Stimulated activated CD4-positive, alpha-beta T cell treated with anti-CD3 and anti-CD28 coated beads, Interleukin-1b, Interleukin-23, amount 100 ng/mL, for 1 hour (primary cell): ENCODE measurements at places on chromosomes 6 and 20.

DNA sequence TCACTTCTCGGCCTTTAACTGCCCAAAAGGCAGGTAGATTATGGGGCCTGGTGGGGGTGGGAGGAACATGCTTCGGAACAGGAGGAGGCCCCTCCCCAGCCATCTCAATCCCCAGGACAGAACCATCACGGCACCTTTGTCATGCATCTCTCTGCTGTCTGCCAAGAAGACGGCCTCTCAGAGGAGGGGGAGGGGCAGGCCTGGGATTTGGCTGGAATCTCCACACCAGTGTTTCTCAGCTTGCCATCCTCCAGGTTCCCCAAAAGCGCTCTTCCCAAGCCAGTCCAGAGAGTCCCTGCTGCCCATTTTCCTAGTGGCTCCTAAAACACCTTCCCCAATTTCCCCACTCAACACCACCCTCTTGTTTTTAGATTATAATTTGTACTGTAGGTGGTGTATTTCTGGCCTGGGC is 2.5 kb upstream of the POU5F1 start:
- DNase-seq, result no peak

- no peak for DNase-seq
Observed at GRCh38 chr6:39927159-39927558, 7.1 kb downstream of the MOCS1 start.

- DNase-seq, result no peak
Observed at GRCh38 chr6:142823256-142823902, 121.6 kb downstream of the HIVEP2 start.

DNA sequence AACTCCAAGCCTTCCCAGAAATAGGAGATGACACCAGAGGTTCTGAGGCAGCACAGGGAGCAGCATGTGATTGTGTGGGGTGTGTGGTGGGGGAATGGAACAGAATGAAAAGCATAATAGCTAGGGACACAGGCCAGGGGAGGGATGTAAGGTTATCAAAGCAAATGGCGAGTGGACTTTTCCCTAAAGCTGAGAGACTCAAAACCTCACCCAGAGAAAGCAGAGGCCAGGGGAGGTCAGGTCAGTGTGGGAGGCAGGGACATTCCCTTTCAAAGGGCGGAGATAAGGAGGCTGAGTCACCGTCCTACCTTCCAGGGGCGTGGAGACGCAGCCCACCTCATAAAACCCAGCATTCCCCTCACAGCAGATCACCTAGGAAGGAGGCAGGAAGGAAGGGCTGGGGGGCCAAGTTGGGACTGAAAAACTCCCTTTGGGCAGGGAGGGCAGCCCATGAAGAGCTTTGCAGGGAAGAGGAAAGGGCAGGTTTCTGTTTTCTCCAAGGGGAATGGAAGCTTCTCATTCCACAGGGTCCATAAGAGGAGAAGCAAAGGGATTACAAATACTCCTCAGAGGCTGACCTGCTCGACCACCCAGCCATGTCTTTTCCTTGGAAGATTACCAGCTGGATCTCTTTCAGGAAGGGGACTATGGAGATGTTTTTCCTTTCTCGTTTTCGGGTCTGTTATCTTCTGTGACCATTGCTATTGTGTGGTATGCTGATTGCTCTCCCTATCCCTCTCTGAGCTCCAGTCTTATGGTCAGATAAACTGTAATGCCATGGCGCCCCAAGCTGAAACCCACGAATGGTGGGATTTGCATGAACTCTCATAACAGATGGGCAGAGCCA is 9.6 kb upstream of the LY6G5C start:
- no peak for DNase-seq

DNA sequence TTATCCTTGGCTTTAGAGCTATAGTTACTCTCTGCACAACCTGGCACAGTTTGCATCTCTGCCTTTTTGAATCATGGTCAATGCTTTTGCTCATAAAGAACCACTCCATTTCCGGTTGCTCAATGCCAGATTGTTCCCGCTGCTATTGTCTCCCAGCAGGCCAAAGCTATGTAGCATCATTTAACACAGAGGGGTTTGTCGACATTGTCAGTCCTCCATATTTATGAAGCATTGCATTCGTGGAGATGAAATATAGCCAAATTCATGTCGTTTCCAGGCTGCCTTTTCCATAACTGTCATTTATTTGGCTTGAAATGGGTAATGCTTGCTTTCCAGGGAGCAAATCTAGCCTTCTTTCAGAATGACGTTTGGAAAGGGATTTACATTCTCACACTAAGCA is 598.8 kb downstream of the EPHA7 start:
- no peak for DNase-seq

DNA sequence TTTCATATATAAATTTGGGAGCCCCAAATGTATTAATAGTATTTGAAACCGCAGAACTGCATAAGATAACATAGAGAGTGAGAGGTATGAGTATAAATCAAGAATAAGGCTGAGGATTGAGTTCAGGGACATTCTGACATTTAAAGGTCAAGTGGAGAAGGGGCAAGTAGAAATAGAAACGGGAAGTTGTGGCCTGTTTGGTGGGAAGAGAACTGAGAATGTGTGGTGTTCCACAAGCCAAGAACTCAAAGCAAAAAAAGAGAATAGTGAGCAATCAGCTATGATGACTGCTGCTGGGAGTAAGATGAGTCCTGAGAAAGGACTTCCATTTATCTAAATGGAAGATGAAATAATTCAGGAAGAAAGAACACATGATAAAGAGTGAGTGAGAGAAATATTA is 418.4 kb downstream of the CD109 start:
- no peak for DNase-seq

DNA sequence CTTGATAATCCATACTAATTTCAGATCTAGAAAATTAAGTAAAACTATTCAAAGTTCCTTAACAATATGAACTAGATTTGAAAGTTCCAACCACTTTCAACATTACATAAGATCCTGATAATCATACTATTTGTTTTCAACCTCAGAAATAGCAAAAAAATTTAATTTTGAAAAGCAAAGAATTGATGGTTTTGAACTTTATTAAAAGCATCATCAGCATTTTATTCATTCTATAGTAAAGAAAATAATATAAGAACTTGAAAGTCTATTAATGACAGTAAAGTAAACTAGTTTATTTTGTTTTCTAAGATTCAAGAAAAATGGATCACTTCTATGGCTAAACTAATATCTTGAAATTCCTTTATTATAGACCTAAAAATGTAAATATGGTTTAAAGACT is 26.8 kb downstream of the EYS start:
- no peak for DNase-seq

- no peak for DNase-seq
Observed at GRCh38 chr6:1817033-1817761, 207.5 kb downstream of the FOXC1 start.

DNA sequence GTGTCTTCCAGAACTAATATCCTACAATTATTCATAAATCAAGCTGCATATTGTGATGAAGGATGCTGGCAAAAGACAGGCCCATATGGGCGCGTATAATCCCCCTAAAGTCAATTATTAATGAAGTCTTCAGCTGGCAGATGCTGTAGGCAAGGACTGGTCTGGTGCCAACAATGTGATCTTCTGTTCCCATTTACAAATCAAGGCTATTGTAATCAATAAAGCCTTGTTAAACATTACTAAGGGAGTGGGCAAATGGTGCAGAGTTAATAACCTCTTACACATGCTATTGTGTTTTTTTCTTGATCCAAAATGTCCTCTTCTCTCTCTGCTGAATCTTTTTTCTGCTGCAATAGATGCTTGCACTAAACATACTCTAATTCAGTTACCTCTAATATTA is 119.0 kb downstream of the ALDH8A1 start:
- DNase-seq, result no peak

DNA sequence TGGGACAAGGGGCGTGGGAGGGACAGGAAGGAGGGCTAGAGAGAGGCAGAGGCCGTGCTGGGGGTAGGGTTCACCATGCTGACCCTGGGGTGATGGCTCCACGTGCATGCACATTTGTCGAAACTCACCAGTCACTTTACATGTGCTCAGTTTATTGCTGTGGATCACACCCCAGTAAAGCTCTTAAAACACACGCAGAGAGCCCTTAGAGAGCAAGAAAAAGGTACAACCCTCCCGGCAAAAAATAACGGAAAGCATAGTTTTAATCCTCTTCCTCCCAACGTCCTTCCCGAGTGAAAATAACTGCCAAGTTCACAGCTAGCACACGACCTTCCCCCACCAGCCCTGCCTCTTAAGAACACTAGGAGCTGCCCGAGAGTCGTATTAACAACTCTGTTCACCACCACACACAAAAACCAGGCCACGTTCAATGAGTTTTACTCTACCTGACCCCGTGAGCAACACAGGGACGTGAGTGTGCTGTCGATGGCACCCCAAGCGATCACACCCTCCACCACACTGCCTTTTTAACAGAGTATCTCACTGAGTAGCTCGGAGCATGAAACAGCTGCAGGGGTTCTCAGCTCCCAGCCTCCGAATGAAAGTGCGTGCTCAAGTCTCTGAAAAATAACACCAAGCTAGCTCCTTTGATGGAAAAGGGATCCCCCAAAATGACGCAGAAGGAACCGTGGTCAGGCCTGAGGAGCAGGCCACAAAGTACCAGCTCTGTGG is 39.7 kb downstream of the TAF4 start:
- no peak for DNase-seq

DNA sequence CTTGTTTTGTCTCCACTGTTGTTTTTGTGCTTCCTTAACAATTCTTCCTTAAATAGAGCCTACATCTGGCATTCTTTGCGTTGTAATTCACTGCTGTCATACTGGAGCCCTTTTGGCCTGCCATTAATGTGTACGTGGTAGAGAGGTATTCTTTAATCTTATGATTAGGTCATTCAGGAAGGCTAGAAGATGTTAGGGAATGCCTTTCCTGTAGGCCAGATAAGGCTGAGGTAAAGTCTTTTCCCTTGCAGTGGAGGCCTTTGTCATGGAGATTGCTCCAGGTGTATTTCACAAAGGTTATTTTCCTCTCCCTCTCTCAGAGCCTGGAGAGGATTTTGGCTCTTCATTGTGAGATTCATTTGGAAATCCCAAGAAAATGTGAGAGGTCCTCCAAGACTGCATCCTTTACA is 146.9 kb downstream of the FUT9 start:
- no peak for DNase-seq

GRCh38 chr6:111297776-111298175 is 185.2 kb downstream of the REV3L start:
- DNase-seq, result no peak

- no peak for DNase-seq
Observed at GRCh38 chr6:36627801-36628246, 33.7 kb downstream of the SRSF3 start.

GRCh38 chr20:50009521-50010454 is 27.0 kb downstream of the SNAI1 start:
- no peak for DNase-seq

DNA sequence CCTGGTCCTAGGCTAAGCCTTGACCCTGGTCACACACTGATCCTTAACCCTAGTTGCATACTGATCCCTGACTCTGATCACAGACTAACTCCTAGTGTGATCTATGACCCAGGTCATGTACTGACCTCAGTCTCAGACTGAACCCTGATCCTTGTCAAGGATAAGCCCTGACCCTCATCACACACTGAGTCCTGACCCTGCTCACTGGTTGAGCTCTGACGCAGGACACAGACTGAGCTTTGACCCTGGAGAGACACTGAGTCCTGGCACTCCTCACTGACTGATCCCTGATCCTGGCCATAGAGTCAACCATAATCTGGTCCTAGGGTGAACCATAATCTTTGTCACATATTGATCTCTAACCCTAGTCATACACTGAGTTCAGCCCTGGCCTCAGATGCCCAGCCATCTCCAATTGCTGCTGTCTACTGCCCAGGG is 37.9 kb downstream of the KCNB1 start:
- DNase-seq, result no peak

DNA sequence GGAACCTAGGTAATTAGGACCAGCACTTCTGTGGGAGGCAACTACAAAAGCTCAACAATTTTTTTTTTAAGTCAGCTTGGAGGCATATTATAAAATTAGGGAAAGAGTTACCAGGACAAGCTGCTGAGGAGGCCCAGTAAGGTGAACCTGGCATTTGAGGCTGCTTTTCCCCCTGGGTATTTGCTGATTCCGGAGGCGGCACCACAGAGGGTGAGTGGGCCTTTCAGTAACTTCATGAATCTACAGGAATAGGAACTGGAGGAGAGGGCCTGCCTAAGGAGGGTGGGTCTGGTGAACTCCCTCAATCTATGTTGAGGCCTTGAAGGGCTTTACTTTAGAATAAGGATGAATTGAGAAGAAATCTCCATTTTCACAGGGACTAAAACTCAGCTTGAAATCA is 14.6 kb downstream of the TSPYL4 start:
- no peak for DNase-seq

DNA sequence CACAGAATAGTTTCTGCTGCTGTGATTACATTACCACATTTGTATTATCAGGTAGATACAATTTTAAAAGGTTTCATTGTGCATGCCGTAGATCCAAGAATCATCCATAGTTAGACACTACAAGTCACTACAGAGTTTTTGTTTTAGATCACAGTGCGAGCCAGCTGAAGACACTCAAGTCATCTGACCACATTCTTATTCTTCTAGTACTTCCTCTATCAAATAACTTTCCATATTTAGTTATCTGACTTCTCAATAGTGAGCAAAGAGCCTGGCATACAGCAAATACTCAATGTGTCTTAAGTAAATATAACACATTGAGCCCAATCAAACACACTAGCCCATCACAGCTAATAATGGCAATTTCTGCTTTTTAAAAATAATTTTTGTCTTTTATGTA is 195.4 kb downstream of the ASCC3 start:
- no peak for DNase-seq

GRCh38 chr20:37407573-37408002 is 61.6 kb downstream of the SRC start:
- DNase-seq, result no peak

DNA sequence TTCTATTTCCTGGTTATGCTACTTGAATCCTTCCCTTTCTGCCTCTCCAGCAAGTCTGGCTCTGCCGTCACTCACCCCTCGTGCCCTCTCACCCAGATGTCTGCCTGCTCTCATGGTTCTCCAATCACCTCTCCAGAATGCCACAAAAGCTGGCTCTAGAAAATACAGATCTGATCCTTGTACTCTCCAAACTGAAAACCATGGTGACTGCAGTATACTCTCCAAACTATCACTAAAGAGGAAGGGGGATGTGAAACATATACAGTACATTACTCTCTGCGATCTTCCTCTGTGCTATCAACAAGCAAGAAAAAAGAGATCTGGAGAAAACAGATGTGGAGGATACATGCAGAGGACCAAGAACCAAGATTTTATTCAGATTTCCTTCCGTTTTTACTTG is 91.1 kb downstream of the ATXN1 start:
- no peak for DNase-seq
